ENCODE measurements at places on chromosomes 1 and 21. TPM values are rescaled to one million over a fixed set of nuclear protein-coding genes. Genes with fewer than 3 reads are reported as not detected.

The CXADR gene
- 24.8 TPM for total RNA-seq

- H3K27ac ChIP-seq = no peak overlapping the region
- no peak overlapping the region for H3K4me3 ChIP-seq
- no peaks in the 10 kb centered on the region for H3K27me3 ChIP-seq
- H3K36me3 ChIP-seq = no peaks in the 10 kb centered on the region
These were observed 64.0 kb downstream of the SIK1 start for GRCh38 chr21:43362915-43363314.

GRCh38 chr21:21898801-21899200 lies 900.6 kb downstream of the NCAM2 start:
- no peaks in the 10 kb centered on the region for H3K4me1 ChIP-seq
- H3K36me3 ChIP-seq = no peaks in the 10 kb centered on the region
- H3K4me3 ChIP-seq = no peak overlapping the region
- H3K27ac ChIP-seq = no peak overlapping the region
- no peak for DNase-seq

DNA sequence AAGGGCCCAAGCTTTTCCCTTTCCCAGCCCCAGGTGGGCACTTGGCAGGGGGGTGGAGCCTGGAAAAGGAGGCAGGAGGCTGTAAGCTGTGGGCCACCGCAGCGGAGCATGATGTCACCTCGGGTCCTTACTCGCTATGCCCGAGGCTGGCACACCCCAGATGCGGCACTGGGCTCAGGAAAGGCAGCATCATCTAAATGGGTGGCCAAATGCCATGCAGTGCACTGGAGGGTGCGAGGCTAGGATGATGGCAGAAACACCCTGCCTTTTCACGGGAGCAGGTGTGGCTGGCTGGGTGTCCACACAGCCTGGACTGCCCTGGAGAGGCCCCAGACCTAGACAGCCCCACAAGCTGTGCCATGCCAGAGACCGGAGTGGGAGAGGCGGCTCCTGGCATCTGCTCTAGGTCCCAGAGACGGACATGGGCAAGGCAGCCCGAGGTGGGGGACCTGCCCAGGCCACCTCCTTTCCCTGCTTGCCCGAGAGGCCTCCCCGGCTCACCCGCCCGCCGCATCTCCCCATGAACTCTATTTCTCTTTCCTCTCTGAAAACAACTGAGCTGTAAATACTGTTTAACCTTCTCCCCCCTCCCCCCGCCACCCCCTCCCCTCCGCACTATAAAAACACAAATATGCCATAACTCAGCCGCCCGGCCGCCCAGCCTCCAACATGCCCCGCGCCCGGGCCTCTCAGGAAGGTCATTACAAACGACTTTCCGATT lies 124.7 kb downstream of the CASZ1 start:
- no peaks in the 10 kb centered on the region for H3K36me3 ChIP-seq
- no peaks in the 10 kb centered on the region for H3K27me3 ChIP-seq
- H3K4me1 ChIP-seq = no peaks in the 10 kb centered on the region
- DNase-seq = no peak

DNA sequence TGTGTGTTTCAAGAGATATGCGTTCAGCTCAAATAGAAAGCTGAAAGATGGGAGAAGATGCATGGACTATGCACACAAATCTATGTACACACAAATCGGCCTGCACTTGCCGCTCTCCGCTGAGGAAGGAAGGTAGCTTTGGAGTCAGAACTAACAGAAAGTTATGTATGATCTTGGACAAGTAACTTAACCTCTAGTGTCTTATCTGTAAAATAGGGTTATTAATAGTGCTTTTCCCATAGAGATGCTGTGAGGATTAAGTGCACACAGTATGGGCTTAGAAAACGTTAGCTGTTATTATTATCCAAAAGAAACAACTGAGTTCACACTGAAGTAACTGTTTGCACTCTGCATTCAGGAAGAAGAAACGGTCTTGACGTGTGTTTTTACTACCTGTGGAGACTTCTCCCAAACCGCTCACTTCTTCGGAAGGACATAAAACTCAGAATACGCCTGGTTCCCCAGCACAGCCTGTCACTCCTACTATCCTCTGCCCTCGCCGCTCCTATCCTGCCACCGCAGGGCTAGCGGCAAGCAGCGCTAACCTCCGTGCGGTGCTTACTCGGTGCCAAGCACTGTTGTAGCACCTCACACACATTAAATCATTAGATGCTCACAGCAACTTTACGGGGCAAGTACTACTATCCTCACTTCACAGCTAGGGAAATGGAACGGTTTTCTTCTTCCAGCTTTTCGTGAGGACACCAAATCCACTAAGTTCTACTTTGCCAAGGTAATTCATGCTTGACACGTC lies 1.3 kb downstream of the TGFBR3 start:
- peaks cover 15% of the 10 kb centered on the region for H3K4me1 ChIP-seq
- H3K36me3 ChIP-seq = no peaks in the 10 kb centered on the region
- H3K4me3 ChIP-seq = peak overlapping the region; percentile 95
- H3K27ac ChIP-seq = no peak overlapping the region
- DNase-seq = peak; percentile 21
- H3K27me3 ChIP-seq = no peaks in the 10 kb centered on the region

All from pancreas (tissue), 10 donors.